Anterior cingulate cortex (tissue), 58 donors: ENCODE measurements at places on chromosomes 2 and 18.

DNA sequence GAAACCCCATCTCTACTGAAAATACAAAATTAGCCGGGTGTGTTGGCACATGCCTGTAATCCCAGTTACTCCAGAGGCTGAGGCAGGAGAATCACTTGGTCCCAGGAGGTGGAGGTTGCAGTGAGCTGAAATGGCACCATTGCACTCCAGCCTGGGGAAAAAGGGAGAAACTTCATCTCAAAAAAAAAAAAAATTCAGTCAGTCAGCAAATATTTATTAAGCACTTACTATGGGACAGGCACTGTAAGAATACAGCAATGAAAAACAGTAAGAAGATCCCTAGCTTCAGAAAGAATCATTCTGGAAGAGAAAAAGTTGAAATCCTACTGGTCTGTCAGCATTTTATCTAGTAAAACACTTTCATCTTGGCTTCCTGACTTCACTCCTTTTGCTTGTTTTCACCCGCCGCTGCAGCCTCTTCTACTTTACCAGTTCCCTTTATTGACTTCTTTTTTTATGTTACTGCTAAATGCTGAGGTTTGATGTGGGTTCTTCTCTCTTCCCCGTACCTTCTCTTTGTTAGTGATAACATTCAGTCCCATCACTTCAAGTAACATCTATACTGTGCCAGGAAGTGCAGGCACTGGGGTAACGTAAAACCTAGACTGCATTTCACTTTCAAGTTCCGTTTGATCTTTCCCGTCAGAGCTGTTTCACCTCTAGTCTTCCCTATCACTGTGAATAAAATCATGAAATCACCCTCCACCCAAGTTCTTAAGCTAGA is 10.8 kb upstream of the TAF4B start:
- no peak for DNase-seq

GRCh38 chr2:230864605-230865306 is at the start of gene ITM2C:
TSS of gene ITM2C (plus strand) at chr2:230864942. CDS start at chr2:230865026, 84 bp downstream.
- DNase-seq, result peak; percentile 79

DNA sequence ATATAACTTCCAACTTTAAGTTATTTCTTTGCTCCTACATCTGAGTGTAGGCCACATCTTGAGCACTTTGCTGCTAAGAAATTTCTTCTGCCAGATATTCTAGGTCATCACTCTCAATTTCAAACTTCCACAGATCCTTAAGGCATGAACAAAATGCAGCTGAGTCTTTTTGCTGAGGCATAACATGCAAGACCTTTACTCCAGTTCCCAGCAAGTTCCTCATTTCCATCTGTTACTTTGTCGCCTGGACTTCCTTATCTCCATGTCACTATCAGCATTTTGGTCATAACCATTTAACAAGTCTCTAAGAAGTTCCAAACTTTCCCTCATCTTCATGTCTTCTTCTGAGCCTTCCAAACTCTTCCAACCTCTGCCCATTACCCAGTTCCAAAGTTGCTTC is 1077.3 kb upstream of the TMEFF2 start:
- DNase-seq, result no peak

- DNase-seq, result no peak
Observed at GRCh38 chr2:1544478-1545069, 131.3 kb downstream of the TPO start.

DNA sequence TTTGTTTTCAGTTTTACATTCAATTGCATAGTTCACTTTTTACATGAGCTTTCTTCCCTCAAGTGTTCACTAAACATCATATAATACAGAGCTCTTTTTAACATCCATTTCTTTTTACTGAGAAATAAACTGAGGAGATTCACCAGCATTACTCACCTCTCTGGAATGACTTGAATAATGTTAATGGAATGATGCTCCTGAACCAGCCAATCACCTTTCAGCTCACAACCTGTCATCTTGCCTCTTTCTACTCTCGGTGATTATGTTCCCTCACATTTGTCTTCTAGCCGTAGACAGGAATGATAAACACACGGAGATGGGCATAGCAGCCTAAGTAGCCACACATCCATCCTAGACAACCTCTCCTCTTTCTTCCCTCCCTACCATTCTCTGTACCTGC is 301.7 kb downstream of the PAX3 start:
- DNase-seq, result no peak

GRCh38 chr18:42330296-42330695 is 375.3 kb downstream of the PIK3C3 start:
- DNase-seq, result no peak

- DNase-seq, result no peak
Observed at GRCh38 chr18:51639541-51639940, 442.1 kb upstream of the MEX3C start.

DNA sequence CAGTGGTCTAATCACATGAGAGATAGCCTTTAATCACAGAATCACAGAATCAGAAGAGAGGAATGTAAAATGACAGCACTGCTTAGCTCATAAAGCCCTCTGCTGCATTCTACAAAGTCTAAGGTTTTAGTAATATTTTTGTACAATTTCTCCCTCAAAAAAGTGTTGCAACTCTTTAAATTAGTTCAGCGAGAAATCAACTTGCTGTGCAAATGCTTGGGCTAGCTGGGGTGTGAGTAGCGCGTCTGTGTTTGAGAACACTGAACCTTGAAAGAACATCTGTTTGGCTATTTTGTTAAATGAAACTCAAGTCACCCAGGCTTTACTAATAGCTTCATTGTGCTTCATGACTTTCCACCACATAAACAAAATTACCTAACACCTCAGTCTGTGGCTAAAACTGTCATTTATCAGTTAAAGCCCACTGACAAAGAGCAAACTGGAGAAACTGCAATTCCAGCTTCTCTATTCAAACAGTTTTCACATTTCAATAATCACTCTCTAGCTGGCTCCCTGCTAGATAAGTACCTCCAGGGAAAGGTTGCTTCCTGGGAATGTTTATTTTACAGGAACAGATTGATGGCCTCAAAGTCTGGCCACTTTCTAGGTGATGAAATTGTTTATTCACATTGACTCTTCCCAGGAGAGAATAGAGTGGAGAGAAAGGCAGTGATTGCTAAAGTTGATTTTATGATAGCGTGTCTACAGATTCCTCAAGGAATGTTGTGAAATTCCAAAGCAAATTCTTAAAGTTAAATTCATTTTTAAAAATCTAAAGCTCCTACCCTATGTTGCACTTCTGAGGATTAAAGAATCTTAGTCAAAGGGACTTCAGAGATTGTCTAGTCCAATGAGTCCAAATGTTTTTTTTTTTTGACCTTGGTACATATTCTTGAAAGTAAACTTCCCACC is 36.0 kb upstream of the STAT1 start:
- no peak for DNase-seq

DNA sequence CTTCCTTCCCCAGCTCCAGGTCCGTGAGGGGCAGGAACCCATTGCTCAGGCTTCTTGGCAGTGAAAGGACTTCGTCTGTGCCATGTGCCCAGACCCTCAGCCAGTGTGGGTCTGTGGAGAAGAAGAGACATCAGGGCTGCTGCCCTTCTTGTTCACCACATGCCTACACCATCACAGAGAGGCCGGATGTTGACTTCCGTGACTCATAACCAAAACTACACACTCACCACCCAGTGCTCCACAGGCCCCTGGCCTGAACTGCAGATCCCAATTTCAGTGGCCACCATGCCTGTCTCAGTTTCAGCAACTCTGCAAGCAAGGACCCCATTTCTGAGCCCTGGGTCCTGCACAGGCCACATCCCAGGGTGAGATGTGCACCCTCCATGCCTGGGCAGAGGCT is 332.6 kb upstream of the SALL3 start:
- DNase-seq, result no peak

DNA sequence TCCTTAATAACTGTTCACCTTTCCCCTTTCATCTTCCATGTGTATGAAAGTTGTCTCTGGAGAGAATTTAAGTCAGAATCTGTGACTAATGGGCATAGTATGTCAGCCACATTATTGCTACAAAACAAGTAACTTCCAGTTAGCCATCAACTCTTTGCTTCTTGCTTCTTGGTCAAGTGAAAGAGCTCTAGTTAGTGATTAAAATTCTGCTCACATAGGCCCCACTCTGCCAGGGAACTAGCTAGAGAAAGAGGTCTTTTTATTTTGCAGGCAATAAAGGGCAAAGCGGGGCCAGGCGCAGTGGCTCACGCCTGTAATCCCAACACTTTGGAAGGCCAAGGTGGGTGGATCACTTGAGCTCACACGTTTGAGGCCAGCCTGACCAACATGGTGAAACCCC is 64.6 kb downstream of the COLEC12 start:
- no peak for DNase-seq

GRCh38 chr2:156456616-156457015 is 20.4 kb downstream of the GPD2 start:
- DNase-seq, result no peak

DNA sequence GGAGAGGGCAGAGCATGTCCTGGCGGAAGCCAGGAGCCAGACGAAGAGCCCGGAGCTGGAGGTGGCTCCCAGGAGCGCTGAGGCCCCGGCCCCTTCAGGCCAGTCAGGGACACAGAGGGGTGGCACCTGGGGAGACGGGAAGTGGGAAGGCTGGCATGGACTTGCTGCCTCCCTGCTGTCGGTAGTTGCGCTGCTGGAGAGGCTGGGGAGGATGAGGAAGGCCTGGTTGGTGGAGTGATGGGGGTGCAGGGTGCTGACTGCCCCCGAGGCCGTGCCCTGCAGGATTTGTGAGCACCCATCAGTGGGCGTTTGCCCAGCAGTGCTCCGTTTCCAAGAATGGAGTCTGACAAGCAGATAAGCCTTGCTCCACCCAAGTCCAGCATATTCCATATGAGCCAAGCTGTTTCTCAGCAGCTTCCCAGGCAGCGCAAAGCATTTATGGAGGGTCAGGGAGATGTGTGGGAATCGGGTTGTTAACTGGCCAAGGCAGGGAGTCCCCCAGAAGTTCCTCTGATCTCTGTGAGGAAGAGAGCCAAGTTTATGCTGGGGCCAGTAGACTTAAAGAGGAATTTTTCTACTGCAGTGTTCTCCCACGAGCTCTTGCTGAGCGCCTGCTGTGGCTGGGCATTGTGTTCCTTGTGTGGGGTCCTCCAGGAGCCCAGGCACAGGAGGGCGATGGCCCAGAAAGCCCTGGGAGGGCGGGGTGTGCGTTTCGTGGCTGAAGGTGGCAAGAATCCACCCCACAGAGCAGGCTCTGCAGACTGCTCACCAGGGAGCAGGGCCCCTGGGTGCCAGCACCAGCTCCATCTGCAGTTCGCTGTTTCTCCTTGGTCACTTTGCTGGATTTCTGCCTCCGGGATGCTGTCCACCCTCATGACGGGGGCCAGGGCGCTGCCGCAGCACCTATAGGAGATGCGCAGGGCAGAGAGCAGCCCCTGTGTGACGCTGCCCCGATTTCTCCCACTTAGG is 250.2 kb downstream of the ALPK2 start:
- DNase-seq, result no peak

DNA sequence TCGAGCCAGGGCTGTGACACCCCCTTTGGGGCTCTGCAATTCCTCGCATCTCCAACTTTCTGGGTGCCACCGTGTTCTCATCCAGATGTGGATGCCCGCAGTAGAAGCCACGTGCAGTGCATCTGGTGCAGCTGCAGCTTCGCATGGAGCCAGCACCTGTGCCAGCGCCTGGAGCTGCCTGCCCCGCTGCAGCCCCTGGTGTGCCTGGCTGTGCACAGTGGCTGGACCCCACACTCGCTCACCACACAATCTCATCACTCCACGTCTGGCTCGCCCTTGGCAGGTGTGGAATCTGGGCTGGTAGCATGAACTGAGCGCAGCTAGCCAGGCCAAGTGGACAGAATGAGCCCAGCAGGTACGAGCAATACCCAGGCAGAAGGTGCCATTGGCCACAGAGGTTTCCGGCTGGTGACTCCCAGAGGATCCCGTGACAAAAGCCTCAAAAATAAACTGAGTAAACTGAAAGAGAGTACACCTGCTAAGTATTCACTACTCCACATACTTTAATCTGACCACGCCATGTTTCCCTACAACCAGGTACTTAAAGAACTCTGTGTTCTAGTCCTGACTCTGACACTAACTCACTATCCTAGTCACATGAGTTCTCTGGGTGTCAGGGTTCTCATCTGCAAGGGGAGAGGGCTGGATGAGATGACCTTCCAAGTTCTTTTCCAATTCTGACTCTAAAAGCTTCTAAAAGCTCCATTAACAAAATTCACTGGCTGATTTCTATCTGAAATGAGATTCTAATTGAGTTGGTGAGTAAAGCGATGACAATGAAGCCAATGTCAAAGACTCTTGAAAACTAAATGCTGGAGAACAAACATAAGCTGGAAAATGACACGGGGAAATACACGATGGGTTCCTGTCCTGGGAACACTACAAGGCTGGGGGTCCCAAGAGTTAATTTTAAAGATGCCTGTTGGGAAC is 37.1 kb downstream of the RNF152 start:
- DNase-seq, result no peak

DNA sequence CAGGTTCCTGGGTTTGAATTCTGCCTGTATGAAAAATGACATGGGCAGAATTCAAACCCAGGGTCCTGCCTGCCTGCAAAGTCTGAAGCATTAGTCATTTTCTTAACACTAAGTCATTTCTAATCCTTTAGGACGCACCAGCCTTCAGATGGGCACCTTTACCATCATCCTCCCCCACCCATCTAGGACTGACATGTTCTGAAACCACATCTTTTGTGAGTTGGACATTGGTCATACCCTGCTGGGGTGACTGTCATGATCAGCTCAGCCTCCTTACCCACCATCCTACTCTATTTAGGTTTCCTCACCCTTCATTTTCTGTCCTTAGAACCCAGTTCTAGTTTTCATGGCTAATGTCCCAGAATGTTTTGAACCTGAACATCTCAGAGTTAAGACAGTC is 104.9 kb downstream of the TRIB2 start:
- DNase-seq, result no peak

DNA sequence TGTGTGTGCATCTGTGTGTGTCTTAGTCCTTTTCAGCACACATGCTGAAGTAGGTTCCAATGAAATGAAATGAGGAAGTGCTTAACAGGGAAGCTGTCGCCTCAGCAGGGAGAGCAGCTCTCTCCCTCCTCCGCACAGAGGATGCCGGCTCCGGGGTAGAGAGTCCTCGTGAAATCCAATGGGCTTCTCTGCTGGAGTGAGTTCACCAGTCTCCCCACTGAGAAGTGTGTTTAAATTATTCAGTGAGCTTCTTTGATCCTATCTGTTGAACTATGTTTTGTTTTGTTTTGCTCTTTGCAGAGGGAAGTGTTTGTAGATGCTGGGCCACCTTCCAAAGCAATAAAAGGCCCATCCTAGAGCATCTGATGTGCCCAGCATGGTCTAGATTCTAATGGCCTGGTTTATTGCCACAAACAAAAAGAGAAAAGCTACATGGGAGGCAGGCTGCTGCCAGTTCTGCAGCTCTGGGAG is 6.7 kb downstream of the PPP1R7 start:
- peak; percentile 15 for DNase-seq

DNA sequence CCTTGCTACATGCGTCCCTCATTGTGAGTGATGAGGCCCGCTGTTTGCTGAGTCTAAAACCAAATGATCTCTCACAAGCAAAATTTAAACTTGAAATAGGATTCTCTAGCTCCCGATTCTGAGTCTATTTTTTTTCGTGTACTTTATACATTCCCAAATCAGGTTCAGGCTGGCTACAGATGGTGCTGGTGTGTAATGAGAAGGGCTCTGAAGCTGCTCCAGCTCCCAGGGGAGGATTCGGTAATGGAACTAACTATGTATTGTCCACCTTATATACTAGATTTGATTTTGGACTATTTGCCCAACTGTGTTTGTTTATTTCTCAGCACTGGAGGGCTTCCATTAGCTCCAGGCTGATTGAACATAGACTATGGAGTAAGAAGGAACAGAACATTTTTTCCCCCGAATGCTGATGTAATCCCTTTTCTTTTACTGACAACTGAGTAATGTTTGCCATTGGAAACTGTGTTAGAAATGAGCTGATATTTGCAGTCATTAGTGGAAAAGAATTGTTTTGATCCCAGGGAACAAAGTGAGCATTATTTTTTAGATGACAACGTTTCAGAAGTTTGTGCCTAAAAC is 274.0 kb upstream of the FIGN start:
- no peak for DNase-seq

- DNase-seq, result no peak
Observed at GRCh38 chr2:66566726-66567399, 131.9 kb downstream of the MEIS1 start.
